Hepatocyte (in vitro differentiated cells): ENCODE measurements at places on chromosomes 5 and 9. TPM values are rescaled to one million over a fixed set of nuclear protein-coding genes. Genes with fewer than 3 reads are reported as not detected.
A peak's percentile ranks its signal among the peaks of the same experiment; 100 is the strongest.

MSH3 gene
- 13.2 and 13.4 TPM in 2 replicates for total RNA-seq

DNA sequence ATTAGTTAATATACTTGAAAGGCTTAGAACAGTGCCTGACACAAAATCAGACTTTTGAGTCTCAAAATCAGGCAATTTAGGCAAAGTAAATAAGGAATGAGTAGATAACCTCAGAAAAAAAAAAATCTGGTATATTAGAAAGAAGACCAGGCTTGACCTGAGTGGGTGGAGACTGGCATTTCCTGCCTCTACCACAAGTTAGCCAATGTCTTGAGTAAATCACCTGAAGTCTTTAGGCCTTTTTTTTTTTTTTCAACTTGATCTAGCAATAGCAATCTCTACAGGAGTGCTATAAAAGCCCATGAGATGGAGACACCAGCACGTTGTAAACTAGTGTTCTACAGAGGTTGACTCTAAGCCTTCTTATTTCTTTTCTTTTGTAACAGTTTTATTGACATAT lies 104.2 kb upstream of the RASEF start:
- no peaks in the 10 kb centered on the region for H3K27me3 ChIP-seq
- no peak overlapping the region for H3K4me3 ChIP-seq
- H3K27ac ChIP-seq, result peak overlapping the region; percentile 90
- DNase-seq, result peak; percentile 11
- H3K36me3 ChIP-seq, result no peaks in the 10 kb centered on the region
- H3K4me1 ChIP-seq, result peaks cover 10% of the 10 kb centered on the region

KCNV2 gene
- not detected in 2 replicates for total RNA-seq

GRCh38 chr5:32753765-32754164 lies 42.6 kb downstream of the NPR3 start:
- H3K27me3 ChIP-seq, result no peaks in the 10 kb centered on the region
- no peaks in the 10 kb centered on the region for H3K36me3 ChIP-seq
- no peaks in the 10 kb centered on the region for H3K4me1 ChIP-seq
- H3K27ac ChIP-seq, result no peak overlapping the region
- DNase-seq, result no peak

- H3K27me3 ChIP-seq, result no peaks in the 10 kb centered on the region
- no peak overlapping the region for H3K4me3 ChIP-seq
- H3K27ac ChIP-seq, result no peak overlapping the region
- no peak for DNase-seq
- H3K4me1 ChIP-seq, result no peaks in the 10 kb centered on the region
- no peaks in the 10 kb centered on the region for H3K36me3 ChIP-seq
Observed at GRCh38 chr5:15722305-15722704, 222.3 kb downstream of the FBXL7 start.

DNA sequence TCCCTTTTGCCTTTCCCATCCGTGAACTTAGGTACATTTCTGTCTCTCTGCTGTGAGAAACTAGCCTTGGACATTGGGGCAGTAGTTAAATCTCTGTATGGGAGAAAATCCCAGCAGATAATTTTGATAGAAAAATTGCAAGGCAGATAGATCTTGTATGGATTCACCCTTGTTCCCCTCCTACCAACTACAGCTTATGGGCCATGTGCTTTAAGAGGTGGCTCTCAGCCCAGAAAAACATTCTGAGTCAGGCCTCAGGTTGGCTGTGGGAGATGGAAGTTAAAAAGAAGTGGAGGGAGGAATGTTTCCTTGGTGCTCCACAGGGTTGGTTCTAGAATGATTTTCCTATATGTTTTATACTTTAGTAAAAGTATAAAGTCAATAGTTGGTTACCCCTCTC lies 1.4 kb upstream of the KDM3B start:
- no peaks in the 10 kb centered on the region for H3K27me3 ChIP-seq
- peaks cover 12% of the 10 kb centered on the region for H3K4me1 ChIP-seq
- no peaks in the 10 kb centered on the region for H3K36me3 ChIP-seq
- no peak overlapping the region for H3K4me3 ChIP-seq

DNA sequence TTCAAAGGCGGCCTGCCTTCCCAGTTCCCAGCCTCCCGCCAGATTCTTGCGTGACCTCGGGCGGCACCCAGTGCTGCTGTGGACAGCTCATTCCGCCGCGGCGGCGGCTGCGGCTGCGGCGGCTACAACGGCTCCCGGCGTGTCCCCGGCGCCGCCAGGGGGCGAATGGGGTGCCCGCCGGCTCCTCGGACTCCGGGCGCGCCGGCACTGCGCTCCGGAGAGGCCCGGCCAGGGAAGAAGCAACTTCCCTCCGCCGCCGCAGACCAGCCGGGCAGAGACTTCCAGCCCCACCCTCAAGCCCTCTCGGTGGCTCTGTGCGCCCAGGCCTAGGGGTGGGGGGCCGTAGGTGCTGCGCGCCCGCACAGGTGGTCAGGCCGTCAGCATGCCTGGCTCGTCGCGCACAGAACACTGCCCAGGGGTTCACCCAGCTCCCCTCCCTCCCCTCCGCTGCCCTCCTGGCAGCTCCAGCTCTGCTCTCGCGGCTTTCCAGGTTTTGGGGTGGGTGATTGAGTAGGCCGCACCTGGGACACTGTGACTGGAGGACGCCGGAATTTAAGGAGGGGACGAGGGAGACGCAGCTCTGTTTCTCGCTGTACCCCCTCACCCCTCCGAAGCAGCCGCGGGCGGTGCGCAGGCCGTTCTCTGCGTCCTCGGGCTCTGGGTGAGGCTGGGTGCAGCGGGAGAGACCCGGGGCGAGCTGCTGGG lies 20.2 kb downstream of the IGIP start:
- H3K36me3 ChIP-seq, result no peaks in the 10 kb centered on the region
- H3K27me3 ChIP-seq, result peaks cover 32% of the 10 kb centered on the region
- peaks cover 12% of the 10 kb centered on the region for H3K4me1 ChIP-seq

MEIKIN gene
- not detected in 2 replicates for total RNA-seq

PTGDS gene
- total RNA-seq, result 56.0 and 56.4 TPM in 2 replicates

DNA sequence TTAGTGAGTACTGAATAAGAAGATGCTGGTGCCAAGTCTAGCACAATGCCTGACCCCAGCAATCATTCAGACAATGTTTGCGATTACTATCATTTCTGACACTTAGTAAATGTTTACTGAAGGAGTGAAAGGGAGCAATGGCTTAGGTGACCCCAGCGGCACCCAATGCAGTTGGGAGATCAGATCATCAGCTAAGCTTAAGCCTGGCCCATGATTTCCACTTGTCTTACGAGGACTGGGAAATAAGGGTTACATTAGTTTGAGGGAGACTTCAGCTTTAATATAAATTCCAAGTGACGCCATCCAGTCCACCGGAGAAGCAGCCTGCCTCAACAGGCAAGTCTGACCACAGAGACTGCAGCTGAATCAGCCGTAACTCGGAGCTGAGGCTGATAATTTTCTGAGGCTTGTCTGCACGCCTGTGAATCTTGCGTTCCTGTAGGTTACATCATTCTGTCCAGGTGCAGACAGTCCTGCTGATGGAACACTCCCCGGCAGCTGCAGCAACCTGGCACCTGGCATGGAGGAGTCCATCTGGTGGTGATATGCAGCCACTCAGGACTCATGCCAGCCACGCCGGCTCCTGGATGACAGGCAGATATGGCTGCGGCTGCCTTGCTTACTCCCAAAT lies 34.9 kb upstream of the FGF1 start:
- H3K4me3 ChIP-seq, result no peak overlapping the region
- peaks cover 10% of the 10 kb centered on the region for H3K4me1 ChIP-seq
- H3K27ac ChIP-seq, result no peak overlapping the region
- H3K36me3 ChIP-seq, result no peaks in the 10 kb centered on the region

FIBCD1 gene
- 0.33 TPM in 1 of 2 replicates, not detected in the other for total RNA-seq

DNA sequence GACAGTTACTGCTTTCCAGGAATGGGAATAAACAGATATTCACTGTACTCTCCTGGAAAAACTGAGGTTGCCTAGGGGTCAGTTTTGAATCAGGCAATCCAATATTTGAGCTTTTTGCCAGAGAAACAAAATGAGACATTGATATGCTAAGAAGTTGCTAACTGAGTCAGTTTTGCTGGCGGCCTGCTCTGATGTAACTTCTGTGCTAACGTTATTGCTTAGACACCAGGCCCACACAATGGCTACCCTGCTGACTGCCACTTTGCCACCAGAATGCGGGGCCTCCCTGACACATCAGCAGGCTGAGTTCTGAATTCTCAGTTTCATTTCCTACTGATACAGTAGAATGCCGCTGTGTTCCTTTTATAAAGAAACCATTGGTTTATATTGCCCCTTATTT lies 18.2 kb upstream of the ZNF618 start:
- no peaks in the 10 kb centered on the region for H3K27me3 ChIP-seq
- no peak overlapping the region for H3K27ac ChIP-seq
- DNase-seq, result no peak
- H3K4me3 ChIP-seq, result no peak overlapping the region
- H3K4me1 ChIP-seq, result no peaks in the 10 kb centered on the region
- no peaks in the 10 kb centered on the region for H3K36me3 ChIP-seq

GRCh38 chr9:130981756-130982137 lies 27.2 kb upstream of the LAMC3 start:
- no peaks in the 10 kb centered on the region for H3K27me3 ChIP-seq
- H3K4me3 ChIP-seq, result no peak overlapping the region
- no peak overlapping the region for H3K27ac ChIP-seq
- H3K36me3 ChIP-seq, result peaks cover 2% of the 10 kb centered on the region
- H3K4me1 ChIP-seq, result no peaks in the 10 kb centered on the region

- H3K27me3 ChIP-seq, result no peaks in the 10 kb centered on the region
- peaks cover 27% of the 10 kb centered on the region for H3K36me3 ChIP-seq
- no peak for DNase-seq
- no peak overlapping the region for H3K4me3 ChIP-seq
- no peak overlapping the region for H3K27ac ChIP-seq
- H3K4me1 ChIP-seq, result no peaks in the 10 kb centered on the region
Observed at GRCh38 chr9:132333556-132333955, 21.2 kb downstream of the SETX start.
